Activated CD4-positive, CD25-positive, alpha-beta regulatory T cell (primary cell): ENCODE measurements at places on chromosomes 12 and 14.

DNA sequence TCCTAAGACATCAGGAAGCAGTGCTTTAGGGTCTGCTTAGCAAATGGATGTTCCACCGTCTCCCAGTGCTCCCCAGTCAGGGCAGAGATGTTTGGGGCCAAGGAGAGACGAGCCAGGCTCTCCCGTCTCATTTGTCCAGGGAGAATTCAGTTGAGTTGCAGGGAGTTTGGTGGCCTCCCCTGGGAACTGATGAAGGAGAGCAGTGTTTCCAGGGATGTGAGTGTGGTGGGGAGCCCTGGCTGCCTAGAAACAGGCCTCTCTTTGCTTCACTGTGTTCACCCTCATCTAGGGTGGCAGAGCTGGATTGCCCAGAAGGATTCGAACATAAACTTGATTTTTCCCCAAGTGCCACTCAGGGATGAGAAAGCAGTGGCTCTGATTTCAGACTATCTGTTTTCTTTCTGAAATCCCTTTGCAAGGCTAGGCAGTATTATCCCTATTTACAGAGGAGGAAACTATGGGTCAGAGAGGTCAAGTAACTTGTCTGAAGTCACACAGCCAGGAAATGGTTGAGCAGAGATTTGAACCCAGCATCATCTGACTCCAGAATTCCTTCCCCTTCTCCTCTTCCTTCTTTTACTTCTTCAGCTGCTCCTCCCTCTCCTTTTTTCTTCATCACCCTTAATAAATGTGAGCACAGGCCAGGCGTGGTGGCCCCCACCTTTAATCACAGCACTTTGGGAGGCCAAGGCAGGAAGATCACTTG, 6.6 kb downstream of the TPCN1 start:
- no peak for DNase-seq

- no peak for DNase-seq
Measured at GRCh38 chr14:24990050-24990449, 59.9 kb downstream of the STXBP6 start.

GRCh38 chr12:116635487-116635886, 76.3 kb downstream of the MAP1LC3B2 start:
- DNase-seq: no peak

- peak; percentile 69 for DNase-seq
Measured at GRCh38 chr12:111405859-111406473, at the start of gene SH2B3. SH2B3 (plus strand) TSS chr12:111405923; CDS start chr12:111418146, 12,223 bp downstream.

- no peak for DNase-seq
Measured at GRCh38 chr12:21683115-21683514, 25.5 kb upstream of the LDHB start.

DNA sequence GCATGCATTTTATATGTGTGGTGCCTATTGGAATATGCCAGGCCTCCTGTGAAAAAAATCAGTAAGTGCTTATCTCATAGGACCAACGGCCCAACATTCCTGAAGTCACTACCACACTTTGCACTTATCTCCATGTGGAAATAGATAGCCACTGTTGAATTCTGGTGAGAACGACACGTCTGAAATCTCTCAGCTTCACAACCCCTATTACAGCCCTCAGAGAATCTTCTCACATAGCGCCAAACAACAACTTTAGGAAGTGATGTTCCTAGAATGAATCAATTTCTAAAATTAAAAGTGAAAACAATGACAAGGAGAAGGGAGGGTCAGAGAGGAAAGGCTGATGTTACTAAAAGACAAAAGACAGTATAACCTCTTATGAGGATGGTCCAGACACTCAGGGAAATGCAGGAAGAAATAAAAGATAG, 270.8 kb upstream of the BTG1 start:
- DNase-seq: no peak

DNA sequence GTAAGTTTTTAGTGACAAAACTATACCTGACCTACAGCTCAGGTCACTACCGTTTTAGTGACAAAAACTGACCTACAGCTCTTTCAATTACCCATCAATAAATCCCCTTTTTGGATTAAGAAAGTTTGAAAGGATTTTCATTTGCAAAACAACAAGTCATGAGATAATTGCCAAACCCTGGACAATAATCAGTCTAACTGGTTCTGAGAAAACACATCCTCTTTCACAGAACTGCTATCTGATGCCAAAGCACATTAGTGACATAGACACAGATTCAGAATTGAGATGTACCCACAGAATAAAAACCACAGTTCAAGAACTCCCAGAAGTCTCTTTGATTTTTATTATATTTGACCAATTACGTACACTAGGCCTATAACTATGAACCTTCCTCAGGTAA, 126.0 kb upstream of the COCH start:
- DNase-seq: no peak

GRCh38 chr14:61973981-61974380, 211.8 kb downstream of the SNAPC1 start:
- no peak for DNase-seq

DNA sequence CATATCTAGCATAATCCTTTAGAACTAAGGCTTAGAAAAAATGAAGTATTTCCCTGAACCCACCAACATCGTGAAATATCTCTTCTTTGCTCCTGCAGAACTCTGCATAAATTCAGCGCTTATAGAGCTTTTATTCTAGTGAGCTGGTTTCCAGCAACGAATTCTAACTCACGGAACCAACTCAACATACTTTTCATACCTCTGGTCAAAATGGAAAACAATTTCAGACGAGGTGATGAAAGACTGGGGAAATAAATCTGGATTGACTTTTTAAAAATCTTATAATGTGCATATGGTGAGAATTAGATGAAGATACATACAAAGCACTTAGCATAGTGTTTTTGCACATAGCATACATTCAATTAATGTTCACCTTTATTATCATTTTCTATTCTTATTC, 62.6 kb upstream of the BBS10 start:
- DNase-seq: no peak

DNA sequence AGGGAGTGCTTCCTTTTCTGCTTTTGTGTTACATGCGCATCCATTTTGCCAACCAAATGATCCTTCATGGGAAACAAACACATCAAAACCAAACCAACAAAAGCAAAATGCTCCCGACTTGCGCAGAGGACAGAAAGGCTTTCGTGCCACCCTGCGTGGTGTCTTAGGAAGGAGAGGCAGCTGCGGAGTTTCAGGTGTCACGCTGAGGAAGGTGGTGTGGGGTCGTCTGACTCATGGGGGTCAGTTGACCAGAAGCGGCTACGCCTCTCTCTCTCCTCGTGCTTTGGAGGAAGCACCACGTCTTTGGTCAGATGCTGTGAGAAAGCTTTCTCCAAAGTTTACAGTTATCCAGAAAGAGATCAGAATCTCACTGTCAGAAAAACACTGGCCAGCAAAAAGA, 7.9 kb downstream of the EMP1 start:
- DNase-seq: no peak

DNA sequence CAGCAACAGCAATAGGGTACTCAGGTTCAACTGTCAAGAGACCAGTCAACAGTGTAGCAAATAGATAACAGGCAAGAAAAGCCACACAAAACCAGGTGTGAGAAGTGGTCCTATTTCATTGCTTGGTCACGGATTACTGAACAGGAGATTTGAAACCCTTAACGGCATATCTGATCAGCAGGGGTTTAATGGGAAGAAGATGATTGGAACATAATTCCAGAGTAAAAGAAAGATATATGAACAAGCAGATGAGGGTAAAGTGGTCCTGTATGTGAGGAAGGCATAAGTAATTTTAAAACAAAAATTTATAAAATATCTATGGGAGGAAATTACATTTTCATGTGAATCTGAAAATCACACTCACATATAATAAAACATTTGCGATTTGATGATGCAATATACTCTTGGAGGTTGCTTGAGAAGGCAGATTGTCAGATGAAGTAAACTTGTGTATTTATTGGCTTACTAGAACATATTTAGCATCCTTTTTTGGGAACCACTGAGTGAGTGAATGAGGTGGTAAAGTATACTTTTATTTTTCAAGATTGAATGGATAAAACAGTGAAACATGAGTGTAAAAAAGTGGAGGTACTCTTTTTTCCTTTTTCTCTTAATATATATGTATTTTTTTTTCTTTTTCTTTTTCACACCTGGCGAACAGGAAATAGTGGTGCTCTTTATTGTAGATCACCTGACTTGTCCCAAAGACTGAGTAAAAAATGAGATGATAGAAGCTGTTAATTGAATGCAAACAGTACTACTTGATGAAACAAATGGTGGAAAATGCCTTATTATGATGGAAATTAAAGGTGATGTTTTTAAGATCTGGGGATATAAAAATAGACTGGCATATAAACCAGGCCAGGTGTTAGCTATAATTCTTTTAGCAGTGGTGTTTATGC, 21.6 kb upstream of the SDR39U1 start:
- DNase-seq: no peak

DNA sequence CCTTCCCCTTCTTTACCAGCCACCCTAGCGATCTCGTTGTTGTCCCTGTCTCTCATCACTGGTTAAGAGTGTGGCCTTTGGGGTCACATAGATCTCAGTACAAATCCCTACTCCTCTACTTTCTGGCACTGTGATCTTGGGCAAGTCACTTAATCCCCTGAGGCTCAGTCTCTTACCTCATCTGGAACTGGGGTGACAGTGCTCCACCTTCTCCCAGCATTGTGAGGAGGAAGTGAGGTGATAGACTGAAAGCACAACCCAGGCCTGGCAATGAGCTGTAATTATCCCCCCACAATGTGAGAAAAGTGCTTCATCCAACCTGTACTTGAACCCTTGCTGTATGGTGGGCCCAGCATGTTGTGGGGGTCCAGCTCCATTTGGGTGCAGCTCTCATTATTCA, 48.0 kb downstream of the IRAK3 start:
- no peak for DNase-seq

- no peak for DNase-seq
Measured at GRCh38 chr14:92400579-92401444, 77.8 kb downstream of the SLC24A4 start.
